ENCODE measurements at places on chromosomes 5 and 9.

- no peak for DNase-seq
These were observed 2228.7 kb upstream of the WWC1 start for GRCh38 chr5:166062719-166063118.

DNA sequence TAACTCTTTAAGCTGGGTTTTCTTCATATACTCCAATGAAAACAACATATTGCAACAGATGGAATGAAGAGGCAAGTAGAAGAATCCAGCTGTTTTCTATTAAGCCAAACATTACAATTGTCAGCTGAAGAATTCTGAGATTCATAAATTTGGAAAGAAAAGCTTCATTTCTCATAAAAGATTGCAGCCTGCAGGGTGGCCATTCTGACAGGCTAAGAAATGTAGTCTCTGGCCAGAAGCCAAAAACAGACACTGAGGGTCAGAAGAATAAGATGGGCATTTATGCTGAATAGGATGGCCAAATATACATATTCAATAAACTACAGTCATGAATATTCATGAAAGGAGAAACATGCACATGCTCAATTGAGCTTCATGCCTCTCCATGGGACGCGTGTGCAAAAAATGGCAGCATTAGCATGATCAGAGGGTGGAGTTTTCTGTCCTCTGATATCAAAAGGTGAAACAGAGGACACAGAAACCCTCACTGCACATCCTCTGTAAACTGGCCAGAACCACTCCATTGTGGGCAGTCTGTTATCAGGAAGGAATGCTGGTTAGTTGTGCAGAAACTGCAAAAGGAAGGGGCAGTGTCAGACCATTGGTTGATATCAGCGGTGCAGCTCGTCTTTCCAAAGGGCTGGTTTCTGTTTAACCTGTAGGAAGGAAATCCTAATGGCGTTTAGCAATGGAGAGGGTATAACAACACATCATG, 50.2 kb downstream of the FXN start:
- DNase-seq: peak; percentile 68

DNA sequence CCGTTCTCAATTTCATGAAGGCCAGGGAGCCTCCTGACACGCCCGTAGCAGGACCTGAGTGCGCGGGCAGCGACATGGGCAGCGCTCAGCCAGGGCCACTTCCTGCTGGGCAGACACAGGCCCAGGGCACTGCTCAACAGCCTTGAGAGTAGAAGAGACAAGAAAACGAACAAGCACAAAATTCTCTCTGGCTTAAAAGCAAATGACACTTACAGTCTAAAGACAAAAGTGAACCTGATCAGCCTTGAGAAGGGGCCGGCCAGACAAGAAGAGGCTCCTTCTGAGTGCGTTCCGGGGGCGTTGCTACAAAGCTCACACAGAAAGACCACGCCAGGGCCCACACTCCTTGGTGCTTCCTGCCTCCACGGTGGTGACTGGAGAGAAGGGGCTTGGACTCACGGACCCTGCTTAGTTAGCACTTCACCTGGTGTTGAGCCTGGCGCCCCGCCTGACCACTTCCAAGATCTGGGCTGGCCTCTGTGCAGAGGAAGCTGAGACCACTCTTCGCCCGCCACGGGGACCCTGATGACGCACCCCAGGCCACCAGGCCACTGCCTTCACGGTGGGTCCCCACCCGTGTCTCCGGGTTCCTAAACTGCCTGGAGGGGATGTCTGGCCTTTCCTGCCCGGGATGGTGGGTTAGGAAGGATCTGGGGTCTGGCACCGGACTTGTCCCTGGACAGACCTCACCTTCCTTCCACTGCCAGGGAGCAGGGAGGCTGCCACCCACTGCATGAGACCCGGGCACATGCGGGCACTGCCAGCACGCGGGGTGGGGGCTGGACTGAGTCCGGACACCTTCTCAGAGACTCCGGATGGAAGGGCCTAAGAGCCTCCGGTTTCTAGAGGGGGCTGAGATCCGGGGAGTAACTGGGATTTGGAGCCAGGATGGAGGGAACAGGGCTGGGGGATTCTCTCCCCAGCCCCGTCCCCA, 1.3 kb downstream of the SLC12A7 start:
- peak; percentile 63 for DNase-seq

- peak; percentile 13 for DNase-seq
These were observed 75.4 kb downstream of the NFIB start for GRCh38 chr9:14238518-14238917.

GRCh38 chr9:114224247-114224610, 68.9 kb downstream of the COL27A1 start:
- peak; percentile 74 for DNase-seq

DNA sequence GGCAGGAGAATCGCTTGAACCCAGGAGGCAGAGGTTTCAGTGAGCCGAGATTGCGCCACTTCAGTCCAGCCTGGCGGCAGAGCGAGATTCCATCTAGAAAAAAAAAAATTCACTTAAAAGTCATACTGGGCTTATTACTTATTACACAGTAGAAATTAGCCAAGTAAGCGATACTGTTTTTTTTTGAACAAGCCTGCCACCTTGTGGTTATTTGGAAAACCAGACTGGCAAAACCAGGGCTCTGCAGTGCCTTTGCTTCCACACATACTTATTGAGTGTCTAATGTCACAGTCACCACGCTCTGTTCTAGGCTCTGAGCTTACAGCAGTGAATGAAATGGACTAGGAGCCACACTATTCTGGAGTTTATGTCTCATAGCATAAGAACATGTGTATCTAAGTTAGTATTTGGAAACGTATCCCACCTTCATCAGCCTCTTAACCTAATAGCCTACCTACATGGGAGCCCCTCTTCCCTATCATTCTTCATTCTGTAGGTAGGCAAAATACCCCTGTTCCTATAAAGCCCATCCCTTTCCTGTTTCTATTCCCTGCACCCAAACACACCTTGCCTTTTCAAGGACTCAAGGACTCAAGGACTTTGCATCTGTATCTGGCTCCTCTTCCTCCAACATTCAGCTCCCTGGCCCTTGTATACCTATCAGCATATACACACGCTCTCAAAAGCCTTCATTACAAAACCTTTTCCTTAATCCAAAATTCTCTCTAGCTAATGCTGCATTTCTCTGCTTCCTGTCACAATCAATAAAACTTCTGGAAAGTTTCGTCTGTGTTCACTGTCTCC, 13.9 kb upstream of the BASP1 start:
- DNase-seq: peak; percentile 85

DNA sequence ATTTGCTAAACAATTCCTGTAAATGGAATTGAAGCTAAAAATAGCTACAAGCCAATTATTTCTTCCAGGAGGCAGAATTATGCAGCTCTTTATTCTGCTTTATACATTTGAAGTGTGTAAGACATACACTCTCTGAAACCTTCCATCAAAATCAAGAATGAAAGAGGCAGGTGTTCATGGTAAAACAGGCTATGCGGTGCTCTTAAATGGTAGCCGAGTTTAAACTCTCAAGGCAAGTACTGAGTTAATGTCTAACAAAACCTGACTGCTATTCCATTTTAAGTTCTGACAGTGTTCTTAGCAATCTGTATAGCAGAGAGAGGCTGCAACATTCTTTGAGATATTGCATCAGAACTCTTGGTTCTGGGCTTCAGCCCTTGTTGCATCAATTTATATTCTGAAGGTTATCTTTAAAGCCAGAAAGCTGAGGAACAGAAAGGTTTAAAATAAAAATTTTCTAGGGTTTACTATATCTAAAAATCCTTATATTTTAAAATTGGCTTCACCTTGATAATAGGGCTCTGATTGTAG, 248.3 kb upstream of the CCNG1 start:
- DNase-seq: no peak

DNA sequence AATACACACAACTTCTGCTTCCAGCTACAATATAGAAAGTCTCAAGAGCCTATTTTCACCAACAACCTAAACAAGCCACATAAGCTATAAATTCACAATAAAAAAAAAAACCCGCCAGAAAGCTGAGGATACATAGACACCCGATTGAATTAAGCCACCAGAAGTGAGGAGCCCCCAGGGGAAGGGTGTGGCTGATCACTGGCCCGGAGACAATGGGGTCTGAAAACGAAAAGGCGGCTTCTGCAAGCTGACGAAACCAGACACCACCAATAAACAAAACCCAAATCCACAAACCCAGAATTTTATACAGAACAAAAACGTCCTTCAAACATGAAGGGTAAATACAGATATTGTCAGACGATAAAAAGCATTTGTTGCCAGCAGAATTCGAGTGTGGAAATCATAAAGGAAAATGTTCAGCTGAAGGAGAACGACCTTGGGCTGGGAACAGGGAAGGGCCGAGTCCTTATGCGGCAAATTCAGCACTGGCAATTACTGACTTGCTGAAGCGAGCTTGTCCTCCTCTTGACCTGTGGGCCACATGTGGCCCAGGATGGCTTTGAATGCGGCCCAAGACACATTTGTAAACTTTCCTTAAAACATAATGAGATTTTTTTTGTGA, 39.6 kb upstream of the CEP72 start:
- no peak for DNase-seq

DNA sequence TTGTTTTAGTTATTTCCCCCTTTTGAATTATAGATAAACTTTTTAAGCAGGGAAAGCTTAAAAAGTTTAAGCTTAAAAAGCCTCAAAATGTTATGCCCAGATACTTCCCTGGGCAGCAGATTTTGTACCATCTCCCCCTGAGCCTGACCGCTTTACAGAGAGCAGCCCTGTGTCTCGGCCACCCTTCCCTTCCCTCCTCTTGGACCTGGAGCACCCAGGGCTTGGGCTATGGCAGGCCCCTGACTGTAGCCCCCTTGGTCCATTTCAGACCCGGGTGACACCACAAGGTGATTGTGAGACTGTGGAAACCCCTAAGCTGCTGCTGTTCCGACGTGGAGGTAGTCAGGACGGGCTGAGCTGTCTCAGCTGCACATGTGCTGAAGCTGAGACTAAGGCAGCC, 97.7 kb downstream of the RALGPS1 start:
- no peak for DNase-seq

DNA sequence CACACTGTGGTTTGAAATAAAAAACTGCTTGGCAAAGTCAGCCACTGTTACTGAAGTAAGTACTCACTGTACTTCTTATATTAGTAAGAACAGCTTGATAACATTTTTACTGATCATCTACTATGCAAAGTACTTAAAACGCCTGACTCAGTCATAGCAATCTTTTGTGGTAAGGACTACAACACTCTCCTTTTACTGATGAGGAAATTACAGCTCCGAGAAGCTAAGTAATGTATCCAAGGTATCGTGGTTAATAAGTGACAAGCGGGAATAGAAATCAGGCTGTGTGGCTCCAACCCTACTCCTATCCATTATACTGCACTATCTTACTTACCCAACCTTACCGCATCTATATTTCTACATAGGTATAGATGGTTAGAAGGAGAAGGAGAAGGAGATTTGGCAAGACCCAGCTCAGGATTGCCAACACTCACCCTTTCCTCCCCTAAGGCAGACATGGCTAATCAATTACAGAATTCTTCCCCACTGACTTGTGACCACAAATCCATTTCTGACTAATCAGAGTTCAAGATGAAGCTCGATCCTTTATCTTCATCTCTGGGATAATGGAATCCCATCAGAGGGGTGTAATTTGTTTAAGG, 281.4 kb downstream of the SPOCK1 start:
- peak; percentile 22 for DNase-seq

GRCh38 chr5:180210961-180211760, 2.1 kb upstream of the RASGEF1C start:
- no peak for DNase-seq

DNA sequence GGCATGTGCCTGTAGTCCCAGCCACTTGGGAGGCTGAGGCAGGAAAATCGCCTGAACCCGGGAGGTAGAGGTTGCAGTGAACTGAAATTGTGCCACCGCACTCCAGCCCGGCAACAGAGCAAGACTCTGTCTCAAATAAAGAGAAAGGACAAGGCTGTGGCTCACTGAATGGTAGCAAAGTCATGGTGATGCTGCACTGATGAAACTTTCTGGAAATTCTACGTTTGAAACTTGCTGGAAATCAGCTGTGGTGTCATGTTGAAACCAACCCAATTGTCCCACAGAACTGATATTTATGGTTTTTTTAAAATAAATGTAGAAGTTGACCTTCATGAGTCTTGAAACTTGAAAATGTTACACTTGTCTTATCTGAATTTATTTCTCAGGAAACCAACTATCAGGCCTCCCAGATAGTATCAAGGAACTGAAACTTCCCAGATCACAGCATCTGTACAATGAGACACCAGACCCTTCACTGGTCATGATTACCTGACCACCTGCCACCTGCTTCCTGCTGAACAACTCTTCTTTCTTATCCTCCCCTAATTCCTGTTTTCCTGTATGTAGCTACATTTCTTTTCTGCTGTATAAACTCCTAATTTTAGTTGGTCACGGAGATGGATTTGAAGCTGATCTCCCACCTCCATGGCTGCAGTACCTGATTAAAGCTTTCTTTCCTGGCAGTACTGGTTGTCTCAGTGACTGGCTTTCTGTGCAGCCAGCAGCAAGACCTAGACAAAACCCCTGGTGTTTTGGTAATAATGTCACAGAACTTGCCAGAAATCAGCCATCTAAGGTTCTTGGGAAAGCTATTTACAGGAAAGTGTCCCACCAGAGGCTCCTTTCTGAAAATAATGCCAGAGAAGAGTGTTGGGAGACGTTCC, 5.6 kb upstream of the TBC1D13 start:
- DNase-seq: no peak

DNA sequence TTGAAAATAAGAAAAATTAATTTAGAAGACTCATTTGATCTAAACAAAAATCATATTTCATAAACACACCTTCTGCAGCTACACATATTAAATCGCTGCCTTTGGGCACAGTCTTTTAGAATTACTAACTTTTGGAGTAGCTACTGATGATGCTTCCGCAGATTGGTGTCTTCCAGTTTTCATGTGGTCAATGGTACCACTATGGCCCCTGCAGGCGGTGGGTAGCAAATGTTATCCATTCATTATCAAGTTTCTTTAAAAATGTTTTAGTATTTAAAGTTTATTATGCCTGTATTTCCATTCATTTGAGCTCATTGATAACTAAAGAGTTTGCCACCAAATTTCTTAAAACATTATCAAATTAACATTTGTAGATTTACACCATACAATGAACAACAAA, 122.9 kb upstream of the GRAMD2B start:
- DNase-seq: no peak

DNA sequence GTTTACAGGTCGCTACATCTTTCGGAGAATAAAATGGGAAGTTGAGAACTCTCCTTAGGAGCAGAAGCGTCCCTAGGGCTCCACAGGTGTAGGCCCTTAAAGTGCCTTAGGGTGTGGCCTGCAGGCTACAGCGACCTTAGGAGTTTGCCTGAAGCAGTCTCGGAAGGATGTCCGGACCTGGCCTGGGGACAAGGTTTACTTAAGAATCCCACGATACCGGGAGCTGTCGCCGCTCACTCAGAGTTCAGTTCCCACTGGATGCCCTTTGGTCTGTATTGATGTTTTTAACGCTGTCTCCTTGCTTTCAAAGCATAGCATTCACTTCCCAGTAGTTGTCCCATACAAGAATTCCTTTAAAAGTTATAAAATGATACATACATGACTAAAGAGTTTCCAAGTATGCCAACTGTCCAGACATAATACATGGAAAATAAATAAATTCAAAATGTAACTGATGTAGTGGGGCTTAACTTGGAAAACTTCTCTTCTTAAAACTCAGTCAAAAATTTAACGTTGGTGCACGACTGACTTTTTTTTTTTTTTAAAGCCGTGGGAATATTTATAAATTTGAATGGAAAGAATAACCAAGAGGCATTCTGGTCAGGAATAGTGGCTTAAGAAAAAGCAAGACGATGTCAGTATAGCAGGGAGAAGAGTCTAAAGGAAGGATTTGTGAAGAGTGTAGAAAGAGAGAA, 848 bp downstream of the RAD50 start:
- DNase-seq: peak; percentile 40

GRCh38 chr5:35003018-35003957, 44.5 kb downstream of the AGXT2 start:
- DNase-seq: peak; percentile 85

Measured in GM03348 (cell line).